Stimulated activated CD8-positive, alpha-beta memory T cell treated with anti-CD3 and anti-CD28 coated beads, Interleukin-4, amount 100 ng/mL, for 1 hour (primary cell): ENCODE measurements at places on chromosomes 5 and 9.
A peak's percentile ranks its signal among the peaks of the same experiment; 100 is the strongest.

GRCh38 chr9:136799079-136799853 lies 3.1 kb downstream of the CCDC183 start:
- no peak for DNase-seq

DNA sequence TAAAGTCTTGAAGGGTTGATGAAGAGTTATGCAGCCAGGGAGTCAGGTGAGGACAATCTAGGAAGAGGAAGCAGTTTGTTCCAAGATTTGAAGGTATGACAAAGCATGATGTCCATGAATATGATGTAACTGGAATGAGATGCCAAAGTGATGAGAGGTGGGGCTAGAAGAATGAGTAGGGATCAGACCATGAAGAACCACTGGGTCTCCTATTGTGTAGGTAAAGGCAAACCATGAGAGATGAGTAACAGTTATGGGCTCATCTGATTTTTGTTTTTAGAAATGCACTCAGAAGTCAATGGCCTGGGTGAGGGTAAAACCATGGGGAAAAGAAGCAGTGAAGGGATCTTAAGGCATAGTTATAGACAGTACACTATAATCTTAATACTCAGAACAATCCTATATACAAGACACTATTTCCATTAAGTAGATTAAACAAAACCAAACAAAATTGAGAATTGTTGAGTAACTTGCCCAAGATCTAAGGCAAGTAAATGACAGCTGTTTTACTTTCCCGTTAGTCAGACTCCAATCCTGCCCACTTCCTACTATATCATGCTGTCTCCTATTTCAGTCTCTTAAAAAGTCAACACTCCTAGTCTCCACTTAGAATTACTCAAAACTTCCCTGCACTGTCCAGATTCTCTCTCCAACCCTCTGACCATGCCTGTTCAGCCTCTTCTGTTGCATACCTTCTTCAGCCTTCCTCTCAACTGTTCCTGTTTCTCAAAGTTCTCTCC lies 393.8 kb upstream of the MEF2C start:
- no peak for DNase-seq

DNA sequence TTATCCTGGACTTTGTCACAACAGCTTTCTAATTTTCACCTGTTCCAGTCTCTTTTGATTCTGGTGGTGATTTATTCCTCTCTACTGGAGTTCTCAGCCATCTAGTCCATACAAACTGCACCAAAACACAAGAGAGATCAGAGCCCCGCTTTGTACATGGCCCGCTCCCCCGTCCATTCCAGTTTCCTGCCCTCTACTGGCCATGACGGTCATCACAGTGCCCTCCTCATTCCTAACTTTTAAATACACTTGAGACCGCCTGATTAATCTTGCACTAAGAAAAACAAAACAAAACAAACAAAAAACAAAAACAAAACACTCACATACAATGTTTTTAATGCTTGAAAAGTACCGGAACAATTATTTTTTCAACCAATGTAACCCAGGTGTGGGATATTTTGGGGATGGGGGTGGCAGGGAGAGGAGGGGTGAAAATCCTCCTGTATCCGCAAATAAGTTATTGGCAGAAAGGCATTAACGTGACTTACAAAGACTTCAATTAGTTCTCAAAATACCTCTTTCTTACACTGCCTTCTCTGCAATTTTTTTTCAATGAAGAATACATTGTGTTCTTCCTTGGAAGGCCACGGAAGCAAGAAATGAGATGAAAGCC lies 84.8 kb upstream of the PAM start:
- DNase-seq: no peak

DNA sequence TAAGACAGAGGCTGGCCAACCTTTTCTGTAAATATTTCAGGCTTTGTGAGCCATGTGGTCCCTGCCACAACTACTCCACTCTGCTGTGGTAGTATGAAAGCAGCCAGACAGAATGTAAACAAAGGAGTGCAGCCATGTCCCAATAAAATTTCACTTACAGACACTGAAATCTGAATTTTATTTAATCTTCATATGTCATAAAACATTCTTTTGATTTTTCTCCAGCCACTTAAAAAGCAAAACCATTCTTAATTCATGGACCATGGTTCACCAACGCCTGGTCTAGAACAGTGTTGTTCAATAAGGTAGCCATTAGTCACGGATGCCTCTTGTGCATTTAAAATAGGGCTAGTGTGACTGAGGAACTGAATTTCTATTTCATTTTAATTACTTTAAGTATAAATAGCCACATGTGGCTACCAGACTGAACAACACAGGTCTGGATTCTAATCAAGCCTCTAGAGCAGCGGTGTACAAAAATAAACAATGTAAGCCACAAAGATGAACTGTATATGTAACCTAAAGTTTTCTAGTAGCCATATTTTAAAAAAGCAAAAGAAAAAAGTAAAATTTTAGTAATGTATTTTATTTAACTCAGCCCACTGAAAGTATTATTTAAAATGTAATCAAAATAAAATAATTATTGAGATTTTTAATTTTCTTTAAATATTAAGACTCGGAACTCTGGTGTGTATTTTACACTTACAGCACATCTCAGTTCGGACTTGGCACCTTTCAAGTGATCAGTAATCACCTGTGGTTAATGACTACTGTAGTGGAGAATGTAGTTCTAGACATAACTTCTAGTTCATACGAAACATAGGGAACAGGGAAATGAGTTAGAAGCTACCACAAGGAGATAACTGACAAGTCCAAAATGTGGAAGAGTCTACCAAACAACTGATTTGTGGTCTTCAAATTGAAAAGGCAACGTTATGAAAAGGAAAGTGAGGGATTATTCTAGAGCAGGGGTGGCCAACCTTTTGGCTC lies 14.3 kb downstream of the GEMIN5 start:
- no peak for DNase-seq

DNA sequence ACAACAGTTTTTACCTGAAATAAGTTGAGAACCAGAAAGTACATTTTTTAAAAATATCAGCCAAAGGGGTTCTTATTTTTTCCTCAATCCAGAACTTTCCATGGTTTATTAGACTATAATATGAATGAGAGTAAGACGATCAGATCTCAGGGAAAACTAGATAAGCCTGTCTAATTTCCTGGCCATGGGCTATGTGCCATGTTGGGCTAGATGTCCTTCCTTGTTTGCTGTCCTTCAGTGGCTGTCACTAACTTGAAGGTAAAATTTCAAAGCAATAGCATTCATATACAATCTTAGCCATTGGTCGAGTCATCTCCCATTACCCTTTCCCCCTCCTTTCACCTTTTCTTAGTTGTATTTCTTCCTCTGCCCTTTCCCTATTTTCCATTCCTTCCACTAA lies 179.5 kb upstream of the PPP1R2B start:
- no peak for DNase-seq

DNA sequence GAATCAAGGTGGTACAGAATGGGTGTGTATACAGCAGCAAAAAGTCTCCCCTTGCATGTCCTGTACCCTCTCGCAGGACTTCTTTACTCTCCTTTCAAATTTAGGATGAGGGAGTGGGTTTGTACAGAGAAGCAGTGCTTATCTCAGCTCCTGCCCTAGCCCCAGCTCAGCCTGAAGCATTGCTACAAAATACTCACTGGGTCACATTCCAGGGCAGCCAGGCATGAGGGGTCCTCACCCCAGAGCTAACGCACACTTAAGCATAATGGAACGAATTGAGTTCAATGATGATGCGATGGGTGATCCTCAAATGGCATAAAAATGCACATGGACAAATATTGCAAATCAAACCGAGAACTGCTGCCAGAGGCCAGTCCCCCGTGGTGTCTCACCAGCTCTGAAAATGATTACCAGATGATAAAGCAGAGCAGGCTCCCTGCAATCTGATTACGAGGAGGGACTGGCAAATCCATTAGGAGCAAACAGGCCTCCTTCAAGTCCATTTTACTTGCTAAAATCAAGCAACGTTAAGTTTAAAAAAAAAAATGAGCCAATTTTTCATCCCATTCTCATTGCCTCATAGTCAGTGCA lies 231.6 kb upstream of the TAS2R1 start:
- DNase-seq: no peak

DNA sequence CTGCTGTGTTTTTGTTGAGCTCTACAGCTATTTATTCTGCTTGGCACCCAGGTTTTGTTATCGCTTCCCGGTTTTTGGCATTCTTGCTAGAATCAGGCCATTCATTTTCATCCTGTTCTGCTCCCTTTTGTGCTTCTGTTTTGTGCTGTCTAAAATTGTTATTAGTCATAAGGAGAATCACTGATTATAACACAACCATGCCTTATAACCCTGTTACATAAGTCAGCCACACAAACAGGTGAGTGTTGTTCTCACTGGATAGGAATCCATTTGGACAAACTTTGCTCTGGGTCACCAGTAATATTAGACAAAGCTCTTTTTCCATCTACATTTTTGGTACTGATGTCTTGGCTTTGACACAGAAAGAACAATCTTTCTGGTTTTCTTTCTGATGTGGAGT lies 622.8 kb downstream of the PSAT1 start:
- no peak for DNase-seq

DNA sequence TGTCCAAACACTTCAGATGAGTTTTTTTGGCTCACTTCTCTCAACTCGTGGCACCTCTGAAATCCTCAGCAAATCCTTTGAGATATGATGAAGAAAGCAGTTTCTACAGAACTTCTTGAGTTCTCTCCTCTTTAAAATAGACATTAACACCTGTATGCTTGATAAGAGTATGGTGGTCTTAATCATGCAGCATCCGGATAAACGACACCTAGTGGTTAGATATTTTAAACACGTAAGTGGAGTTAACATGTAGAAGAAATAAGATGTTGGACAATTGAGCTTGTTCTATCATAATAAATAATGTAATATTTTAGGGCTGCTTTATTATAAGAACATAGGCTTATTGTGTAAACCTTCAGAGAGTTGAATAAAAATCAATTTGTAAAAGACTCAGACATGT lies 324.8 kb downstream of the CYLC2 start:
- DNase-seq: no peak

- DNase-seq: no peak
Observed at GRCh38 chr9:136021872-136022681, 60.9 kb upstream of the UBAC1 start.

DNA sequence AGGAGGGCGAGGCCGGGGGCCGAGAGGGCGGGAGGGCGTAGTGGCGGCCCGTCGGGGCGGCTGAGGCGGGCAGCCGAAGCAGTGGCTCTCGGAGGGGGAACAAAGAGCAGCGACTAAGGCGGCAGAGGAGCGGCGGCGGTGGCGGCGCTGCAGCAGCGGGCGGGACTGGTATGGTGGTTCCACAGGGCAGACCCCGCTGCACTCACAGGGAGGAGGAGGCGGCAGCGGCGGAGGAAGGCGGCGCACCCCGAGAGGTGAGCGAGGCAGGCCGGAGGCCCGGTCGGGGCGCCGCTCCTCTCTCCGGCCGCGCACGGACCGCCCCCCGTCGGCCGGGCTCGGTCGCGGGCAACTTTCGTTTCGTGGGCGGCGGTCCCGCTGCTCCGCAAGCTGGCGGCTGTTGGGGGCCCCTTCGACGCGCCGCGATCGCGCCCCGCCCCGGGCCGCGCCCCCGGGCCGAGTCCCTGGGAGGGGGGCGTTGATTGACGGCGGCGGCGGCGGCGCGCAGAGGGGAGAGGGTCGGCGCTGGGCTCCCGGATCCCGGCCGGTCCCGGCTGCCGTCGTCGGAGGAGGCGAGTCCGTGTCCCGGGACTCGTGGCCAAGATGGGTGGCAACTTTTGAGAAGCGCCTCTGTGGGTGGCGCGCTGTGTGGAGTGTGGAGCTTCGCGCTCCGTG lies 467 bp downstream of the CNOT6 start:
- peak; percentile 17 for DNase-seq

GRCh38 chr5:56610093-56610698 lies 205.2 kb upstream of the MAP3K1 start:
- no peak for DNase-seq

DNA sequence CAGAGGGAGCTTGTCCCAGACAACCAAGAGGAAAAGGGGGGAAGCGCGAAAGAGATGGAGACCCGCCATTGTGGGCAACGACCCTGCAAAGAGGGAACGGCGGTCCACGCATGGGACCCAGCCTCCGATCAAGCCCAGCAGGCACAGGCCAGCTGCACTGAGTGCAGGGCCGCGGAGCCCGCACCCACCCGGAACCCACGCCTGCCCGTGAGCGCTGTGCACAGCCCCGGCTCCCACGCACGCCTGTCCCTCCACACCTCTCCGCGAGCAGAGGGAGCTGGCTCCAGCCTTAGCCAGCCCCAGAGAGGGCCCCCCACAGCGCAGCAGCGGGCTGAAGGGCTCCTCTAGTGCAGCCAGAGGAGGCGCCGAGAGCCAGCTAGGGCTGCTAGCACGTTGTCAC lies 416.5 kb downstream of the DMRTA1 start:
- DNase-seq: no peak

GRCh38 chr9:128987805-128988204 lies 40.3 kb downstream of the NUP188 start:
- DNase-seq: no peak

DNA sequence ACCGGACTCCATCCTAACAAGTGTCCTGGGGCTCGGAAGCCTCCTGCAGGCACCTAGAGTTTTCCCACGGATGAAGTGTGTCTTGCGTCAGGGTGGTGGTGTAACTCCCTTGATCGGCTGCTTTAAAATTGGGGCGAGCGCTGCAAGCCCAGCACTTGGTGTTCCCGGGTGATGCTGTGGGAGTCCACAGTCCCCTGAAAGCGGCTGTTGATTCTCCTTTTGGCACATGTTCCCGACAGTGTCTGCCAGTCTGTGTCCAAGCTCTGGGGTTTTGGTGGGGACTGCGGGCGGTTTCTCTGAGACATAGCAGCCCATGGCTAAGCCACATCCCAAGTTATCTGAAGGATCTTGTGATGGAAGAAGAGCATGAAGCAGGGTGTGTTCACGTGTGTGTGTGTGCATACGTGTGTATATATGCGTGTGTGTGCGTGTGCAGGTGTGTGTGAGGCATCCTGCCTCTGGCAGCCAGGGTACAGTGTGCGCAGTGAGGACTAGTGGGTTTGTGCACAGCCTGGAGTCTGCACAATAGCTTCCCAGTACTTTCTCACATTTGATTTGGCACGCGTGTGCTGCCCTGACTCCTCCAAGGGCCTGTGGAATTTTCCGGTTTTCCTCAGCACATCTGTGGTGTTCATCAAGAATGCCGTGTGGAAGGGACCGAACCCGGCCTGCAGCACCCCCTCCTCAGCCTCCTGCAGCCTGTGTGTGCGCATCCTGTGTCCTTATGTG lies 16.9 kb downstream of the SLC25A48 start:
- no peak for DNase-seq

- no peak for DNase-seq
Observed at GRCh38 chr5:59186623-59187022, 603.7 kb downstream of the RAB3C start.

DNA sequence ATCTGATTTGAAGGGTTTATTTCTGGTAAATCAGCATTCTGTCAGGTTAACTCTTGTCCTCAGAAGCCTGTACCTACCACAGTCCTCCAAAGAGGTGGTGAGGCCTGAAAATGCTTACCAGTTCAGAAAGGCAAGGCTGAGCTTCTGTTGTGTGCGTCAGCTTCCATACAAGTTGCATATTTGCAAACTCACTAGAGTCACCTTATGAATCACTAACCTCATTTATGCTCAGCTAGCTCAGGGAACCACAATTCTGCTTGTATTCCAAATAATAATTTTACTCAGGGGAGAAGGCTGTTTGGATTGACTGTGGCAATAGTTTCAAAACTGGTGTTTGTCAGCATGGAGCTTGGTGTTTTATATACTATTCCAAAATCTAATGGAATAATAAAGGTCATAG lies 355.1 kb upstream of the RFX3 start:
- DNase-seq: no peak

GRCh38 chr5:169923988-169924387 lies 56.3 kb downstream of the INSYN2B start:
- no peak for DNase-seq

- DNase-seq: no peak
Observed at GRCh38 chr9:89440548-89440947, 57.4 kb downstream of the SEMA4D start.

GRCh38 chr5:149228618-149229297 lies 42.9 kb upstream of the AFAP1L1 start:
- DNase-seq: no peak
